ENCODE measurements at places on chromosomes 4 and X.

DNA sequence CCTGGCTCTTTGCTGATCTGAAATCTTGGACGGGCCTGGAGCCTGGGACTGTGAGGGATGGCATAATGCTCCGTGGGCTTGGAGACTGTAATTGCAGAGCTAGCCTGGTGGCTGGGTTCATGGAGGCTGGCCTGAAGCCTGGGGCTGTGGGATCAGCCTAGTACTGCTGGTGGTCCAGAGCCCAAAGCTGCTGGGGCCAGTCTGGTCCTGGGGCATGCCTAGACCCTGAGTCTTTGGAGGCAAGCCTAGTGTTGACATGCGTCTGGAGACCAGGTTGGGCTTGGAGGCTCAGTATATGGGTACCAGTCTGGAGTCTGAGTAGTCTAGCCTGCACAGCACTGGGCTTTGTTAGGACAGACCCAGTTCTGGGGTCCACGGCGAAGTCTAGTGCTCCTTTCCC is 172.0 kb upstream of the ZC4H2 start:
- DNase-seq: no peak

DNA sequence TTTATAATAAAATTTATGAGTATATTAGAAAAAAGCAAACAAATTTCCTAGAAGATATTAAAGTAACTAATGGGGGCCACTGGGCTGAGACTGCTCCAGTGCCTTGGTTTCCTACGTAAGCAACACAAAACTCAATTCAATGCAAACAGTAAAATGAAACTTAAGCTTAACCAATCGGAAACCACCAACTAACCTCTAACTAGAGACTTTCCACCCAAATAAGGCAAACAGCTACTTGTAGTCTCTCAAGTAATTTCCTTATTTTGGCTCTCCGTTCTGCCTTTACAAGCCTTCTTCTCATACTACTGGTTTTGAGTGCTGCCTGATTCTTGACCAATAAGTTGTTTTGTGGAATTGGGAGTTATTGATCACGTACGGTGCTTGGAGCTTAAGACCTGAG is 167.3 kb upstream of the VEGFC start:
- no peak for DNase-seq

GRCh38 chrX:37904833-37905232 is 57.5 kb upstream of the DYNLT3 start:
- DNase-seq: no peak

GRCh38 chrX:53438174-53438831 is 4.1 kb upstream of the HSD17B10 start:
- DNase-seq: peak; percentile 4

DNA sequence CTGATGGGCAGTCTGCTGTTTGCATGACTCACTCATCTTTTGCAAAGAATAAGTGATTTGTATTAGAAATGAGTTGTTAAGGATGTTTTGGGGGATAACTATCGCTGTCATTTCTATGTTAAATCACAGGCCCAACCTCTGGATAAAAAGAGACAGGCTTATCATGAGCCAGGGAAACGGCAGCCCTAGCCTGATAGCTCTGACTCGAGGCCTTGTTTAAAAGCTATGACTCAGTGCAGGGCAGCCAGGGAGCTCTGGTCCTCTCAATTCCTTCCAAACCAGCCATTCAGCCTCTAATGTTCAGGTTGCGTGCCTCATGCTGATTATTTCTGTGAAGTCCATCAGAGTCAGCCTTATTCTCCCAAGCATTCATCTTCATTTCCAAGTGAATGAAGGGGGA is 305.9 kb upstream of the HAND2 start:
- no peak for DNase-seq

GRCh38 chr4:123545667-123546572 is 149.3 kb downstream of the SPRY1 start:
- DNase-seq: no peak

DNA sequence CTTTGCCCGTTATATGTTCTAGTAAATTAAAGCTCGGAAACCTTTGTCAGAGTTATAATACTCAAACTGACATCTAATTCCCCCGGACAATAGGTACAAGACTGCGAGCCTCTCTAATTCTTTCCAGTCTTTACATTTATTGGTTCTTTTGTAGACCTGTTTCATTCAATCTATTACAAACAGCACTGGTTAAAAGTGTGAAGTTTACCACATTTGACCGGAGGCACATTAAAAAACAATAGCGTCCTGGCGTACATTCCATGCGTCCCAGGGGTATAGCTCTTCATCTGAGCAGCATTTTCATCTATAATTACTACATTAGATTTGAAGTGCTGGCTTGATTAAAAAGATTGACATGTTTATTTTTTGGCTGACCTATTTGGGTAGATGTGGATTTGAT is 49.9 kb upstream of the TENM3 start:
- DNase-seq: no peak

GRCh38 chr4:184762100-184762499 is 28.2 kb upstream of the CENPU start:
- DNase-seq: no peak

DNA sequence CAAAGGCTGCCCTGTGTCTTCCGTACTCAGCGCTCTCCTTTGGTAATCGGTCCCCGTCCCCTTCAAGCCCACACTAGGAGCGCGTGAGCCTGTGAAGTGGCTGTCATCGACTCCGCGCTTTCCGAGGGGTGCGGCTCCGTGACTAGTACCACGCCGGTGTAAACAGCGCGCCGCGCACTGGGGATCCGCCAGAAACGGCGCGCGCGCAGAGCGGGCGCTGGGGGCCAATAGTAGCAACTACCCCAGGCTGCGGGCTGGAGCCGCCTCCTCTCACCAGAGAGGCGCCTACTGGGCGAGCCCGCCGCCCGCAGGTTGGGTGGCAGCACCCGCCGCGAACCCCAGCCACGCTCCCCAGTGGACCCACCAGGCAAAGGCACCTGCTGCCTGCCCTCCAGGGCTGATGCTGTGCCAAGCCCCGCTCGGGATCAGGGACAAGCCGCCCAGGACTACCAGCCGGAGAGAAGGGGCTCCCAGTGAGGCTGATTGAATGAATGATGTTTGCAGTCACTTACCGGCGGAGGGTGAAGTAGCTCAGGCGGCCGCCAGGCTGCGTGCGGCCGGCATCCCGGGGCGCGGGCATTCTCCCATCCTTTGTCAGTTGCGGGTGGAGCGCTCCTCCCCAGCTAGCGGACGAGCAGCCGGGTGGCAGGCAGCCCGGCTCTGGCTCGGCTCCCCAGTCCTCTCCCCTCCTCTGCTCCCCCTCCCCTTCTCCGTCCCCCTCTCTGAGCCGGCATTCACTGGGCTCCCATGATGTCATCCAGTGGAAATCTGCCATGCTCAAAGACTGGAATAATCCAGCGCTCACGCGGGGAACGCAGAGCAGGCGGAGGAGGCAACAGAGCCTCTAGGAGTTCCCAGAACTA is 370.3 kb upstream of the SMIM31 start:
- no peak for DNase-seq

DNA sequence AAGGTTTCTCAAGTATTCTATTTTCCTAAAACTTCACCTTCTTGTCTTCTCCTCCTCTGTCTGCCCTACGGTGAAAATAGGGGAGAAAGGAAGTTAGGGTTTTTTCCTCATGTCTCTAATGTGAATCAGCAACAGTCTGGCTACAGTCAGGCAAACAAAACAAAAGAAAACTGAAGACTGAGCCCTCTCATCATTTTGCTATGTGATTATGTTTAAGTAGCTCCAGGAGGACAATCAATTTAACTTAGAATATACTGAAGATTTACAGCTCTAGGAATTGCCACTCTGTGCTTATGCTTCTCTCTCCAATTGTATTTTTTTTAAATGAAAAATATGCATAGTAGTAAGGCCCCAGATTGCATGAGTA is 316.2 kb downstream of the GPAT3 start:
- no peak for DNase-seq

Measured in DMS79 (cell line).